Prostate gland (tissue), 2 donors: ENCODE measurements at places on chromosomes 7 and 10. TPM values are rescaled to one million over a fixed set of nuclear protein-coding genes. Genes with fewer than 3 reads are reported as not detected.

DNA sequence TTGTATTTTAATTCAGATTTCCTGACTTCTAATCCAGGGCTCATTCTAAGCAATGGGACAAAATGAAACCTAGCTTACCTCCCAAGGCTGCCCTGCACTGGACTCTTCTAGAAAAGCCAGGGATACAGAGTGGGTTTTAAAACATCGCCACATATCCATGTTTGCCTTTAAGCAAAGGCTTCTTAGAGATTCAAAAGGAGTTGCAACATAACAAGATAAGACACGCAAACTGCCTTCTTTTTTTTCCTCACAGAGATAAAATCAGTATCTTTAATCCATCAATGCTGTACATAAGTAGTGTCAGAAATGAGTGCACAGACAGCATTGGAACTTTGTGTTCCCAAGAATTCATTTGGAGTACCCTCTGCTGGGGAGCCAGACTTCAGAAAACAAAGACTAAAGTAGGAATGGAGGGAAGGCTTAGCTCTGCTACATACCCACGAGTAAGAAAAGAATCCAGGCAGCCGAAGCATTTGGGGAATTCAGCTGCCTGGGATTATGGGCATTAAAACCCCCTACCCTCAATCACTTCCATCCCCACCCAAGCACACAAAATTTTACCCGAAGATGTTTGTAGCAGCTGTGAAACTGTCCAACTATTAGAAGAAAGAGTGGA lies 427.8 kb downstream of the ARL4A start:
- no peak overlapping the region for H3K27ac ChIP-seq
- no peaks in the 10 kb centered on the region for H3K36me3 ChIP-seq
- H3K27me3 ChIP-seq, result no peaks in the 10 kb centered on the region
- peak; percentile 7 for DNase-seq
- no peaks in the 10 kb centered on the region for H3K4me1 ChIP-seq

DNA sequence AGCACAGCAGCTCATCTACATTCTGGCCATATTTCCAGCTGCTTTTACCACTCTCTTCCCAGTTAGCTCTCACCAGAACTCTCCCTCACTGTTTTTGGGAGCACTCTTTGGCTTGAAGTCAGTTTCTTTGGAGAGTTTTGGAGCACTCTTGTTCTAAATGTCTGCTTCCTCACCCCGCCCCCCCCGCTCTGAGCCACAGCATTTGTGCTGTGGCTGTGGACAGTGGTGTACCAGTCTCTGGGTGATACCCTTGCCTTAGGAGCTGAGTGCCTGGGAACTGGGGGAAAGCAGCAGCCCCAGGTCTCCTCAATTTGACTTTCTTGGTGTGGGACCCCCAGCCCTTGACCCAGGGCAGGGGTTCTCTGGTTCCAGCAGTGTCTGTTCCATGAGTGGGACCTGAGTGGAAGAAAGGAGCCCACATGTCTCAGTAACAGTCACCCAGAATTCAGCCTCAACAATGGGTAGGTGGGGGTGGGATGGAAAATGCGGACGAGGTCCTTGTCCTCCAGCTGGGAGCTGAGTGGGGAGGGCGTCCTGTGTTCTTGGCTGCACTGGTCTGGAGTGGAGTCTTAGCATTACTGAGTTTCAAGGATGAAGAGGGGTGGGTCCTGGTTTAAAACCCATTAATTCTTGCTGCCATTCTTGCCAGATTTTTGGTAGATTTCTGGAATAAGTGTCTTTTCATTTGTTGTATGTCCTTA lies 18.0 kb downstream of the RBM33 start:
- DNase-seq, result no peak
- H3K4me1 ChIP-seq, result no peaks in the 10 kb centered on the region
- H3K27ac ChIP-seq, result no peak overlapping the region
- no peak overlapping the region for H3K4me3 ChIP-seq
- H3K36me3 ChIP-seq, result no peaks in the 10 kb centered on the region
- H3K27me3 ChIP-seq, result no peaks in the 10 kb centered on the region

GRCh38 chr10:89382757-89383156 lies 4.9 kb downstream of the IFIT1B start:
- no peak for DNase-seq
- no peaks in the 10 kb centered on the region for H3K27me3 ChIP-seq
- H3K27ac ChIP-seq, result no peak overlapping the region

DNA sequence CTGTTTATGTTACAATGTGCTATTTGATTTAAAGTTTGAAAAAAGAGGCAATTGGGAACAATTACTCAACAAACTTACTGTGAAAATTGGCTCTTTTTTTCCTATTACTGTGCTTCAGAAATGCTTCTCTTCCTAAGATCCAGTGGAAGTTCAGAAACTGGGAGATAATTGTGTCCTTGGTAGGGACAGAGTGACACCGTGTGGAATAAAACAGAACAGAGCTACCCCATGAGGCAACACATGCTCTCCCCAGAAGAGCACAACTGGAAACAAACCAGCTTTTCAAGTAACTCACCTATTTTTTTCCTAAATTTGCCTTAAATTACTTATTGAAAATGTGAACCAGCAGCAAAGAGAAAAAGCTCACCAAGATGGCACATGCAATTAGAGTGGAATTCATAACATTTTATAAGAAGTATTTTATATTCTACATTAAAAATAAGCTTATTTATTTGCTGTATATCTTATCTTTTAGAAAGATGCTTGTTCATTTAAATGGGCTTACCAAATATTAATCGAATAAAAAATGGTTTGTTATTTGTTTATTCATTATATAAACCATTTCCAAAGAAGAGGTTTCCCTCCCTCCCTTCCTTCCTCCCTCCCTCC lies 346.1 kb upstream of the ANKRD30A start:
- no peak for DNase-seq
- no peak overlapping the region for H3K27ac ChIP-seq
- H3K4me3 ChIP-seq, result no peak overlapping the region
- no peaks in the 10 kb centered on the region for H3K36me3 ChIP-seq
- no peaks in the 10 kb centered on the region for H3K27me3 ChIP-seq
- H3K4me1 ChIP-seq, result no peaks in the 10 kb centered on the region

GRCh38 chr10:73211106-73211811 lies 35.8 kb downstream of the DNAJC9 start:
- no peak for DNase-seq
- H3K4me3 ChIP-seq, result no peak overlapping the region
- no peaks in the 10 kb centered on the region for H3K27me3 ChIP-seq

- peaks cover 19% of the 10 kb centered on the region for H3K4me1 ChIP-seq
- peak overlapping the region; percentile 45 for H3K27ac ChIP-seq
- H3K27me3 ChIP-seq, result no peaks in the 10 kb centered on the region
- no peaks in the 10 kb centered on the region for H3K36me3 ChIP-seq
Measured at GRCh38 chr7:139693651-139694388, 84.0 kb downstream of the HIPK2 start.

DNA sequence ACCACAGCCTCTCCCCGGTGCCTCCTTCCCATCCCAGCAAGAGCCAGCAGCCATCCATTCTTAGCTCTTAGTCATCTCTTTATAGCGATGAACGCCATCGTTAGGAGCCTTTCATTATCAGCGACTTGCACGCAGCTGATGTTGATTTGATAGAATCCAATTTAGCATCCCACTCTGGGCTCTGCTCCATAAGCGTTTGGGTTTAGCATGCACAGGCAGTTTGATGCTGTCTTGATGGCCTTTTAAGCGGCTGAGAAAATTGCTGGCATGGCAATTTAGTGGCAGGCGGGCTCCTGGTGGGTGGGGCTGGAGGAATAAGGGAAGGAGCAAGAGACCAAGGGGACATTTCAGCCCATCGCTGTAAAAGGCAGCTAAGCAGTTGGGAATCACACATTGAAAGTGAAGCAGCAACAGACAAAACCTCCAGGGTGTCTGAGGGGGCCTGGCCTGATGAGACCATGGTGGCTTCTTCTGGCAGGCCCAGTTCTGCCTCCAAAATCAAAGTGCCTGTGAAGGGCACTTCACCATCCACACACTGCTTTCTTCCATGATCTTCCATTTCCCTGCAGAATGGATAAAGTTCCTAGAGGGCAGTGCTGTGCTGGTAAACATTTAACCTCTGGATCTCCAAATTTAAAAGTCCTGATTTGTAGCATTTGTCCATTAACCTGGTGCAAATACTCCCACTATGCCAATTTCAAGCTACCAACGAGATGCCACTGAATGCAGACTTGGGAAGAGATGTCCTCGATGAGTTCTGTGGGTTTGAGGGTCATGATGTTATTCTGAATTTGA lies 107.8 kb upstream of the PLXNA4 start:
- no peak overlapping the region for H3K27ac ChIP-seq
- H3K27me3 ChIP-seq, result no peaks in the 10 kb centered on the region
- no peaks in the 10 kb centered on the region for H3K4me1 ChIP-seq
- no peak for DNase-seq
- no peak overlapping the region for H3K4me3 ChIP-seq

DNA sequence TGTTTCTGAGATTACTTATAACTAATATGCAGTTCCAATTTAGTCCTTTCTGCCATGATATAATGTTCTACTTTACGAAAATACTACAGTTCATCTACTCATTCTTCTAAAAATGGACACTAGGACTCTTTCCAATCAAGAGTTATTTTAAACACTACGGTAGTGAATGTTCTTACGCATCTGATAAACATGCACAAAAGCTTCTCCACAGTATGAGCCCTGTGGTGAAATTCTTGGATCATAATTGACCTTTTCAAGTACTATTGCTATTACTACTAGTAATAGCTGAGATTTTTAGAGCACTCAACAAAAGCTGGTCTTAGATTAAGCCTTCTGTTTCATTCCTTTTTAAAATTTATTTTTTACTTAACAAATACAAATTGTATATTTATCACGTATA lies 106.4 kb downstream of the CH25H start:
- no peak for DNase-seq
- no peaks in the 10 kb centered on the region for H3K4me1 ChIP-seq
- no peaks in the 10 kb centered on the region for H3K36me3 ChIP-seq
- H3K4me3 ChIP-seq, result no peak overlapping the region

DNA sequence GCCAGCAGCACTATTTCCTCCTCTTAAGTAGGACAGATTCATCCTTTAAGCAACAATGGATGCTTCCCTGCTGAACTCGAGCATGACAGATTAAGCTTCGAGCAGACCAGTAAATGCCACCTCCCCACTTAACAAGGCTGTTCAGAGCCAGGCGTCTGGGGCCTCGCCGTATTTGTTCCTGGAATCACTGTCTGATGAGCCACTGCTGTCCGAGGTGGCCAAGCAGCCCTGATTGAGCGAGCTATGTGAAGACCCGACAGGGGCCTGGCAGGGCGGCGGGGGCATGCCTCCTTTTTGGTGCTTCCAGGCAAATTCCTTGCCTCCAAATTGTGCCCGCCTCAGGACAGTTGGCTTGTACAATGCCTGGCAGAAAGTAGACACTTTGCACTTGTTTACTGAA lies 862.6 kb downstream of the NRG3 start:
- no peaks in the 10 kb centered on the region for H3K27me3 ChIP-seq
- no peak overlapping the region for H3K4me3 ChIP-seq
- DNase-seq, result no peak
- no peaks in the 10 kb centered on the region for H3K36me3 ChIP-seq
- H3K27ac ChIP-seq, result no peak overlapping the region

DNA sequence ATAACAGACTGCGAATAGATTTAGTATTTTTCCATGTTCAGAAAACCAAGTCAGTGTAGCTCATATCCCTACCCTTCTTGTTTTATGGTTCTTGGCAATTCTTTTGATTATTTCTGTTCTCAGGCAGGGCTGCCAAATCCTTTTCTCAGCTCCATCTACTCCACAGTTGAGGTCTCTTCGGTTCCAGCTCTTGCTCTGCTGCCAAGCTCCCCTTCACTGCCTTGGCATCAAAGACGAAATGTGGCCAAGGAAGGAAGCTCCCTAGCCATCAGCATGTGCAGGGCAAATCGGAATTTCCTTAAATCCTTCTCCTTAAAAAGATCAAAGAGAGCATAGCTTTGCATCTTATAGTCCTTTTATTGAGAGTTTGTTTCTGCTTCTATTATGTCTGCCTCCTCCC lies 116.4 kb upstream of the NOBOX start:
- DNase-seq, result no peak
- H3K36me3 ChIP-seq, result no peaks in the 10 kb centered on the region
- no peaks in the 10 kb centered on the region for H3K4me1 ChIP-seq
- H3K27me3 ChIP-seq, result no peaks in the 10 kb centered on the region
- no peak overlapping the region for H3K4me3 ChIP-seq

DNA sequence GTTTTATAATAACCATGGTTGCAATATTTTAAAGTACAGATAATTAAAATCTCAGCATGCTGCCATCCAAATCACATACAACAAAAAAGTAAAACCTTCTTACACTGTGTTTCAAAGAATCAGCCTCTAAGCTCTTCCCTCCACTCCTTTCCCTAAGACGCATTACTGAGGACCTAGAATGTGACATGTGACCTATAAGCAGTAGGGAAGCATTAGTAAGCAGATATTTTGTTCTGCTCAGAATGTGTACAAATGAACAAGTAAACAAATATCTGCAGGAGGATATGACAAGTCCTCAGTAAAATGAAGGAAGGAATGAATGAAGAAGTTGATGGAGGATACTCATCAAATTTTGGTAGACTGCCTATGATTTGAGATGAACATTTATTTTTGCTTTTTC lies 49.1 kb downstream of the RAB11FIP2 start:
- no peaks in the 10 kb centered on the region for H3K27me3 ChIP-seq
- no peak overlapping the region for H3K4me3 ChIP-seq
- no peaks in the 10 kb centered on the region for H3K36me3 ChIP-seq
- H3K27ac ChIP-seq, result no peak overlapping the region
- no peak for DNase-seq

DNA sequence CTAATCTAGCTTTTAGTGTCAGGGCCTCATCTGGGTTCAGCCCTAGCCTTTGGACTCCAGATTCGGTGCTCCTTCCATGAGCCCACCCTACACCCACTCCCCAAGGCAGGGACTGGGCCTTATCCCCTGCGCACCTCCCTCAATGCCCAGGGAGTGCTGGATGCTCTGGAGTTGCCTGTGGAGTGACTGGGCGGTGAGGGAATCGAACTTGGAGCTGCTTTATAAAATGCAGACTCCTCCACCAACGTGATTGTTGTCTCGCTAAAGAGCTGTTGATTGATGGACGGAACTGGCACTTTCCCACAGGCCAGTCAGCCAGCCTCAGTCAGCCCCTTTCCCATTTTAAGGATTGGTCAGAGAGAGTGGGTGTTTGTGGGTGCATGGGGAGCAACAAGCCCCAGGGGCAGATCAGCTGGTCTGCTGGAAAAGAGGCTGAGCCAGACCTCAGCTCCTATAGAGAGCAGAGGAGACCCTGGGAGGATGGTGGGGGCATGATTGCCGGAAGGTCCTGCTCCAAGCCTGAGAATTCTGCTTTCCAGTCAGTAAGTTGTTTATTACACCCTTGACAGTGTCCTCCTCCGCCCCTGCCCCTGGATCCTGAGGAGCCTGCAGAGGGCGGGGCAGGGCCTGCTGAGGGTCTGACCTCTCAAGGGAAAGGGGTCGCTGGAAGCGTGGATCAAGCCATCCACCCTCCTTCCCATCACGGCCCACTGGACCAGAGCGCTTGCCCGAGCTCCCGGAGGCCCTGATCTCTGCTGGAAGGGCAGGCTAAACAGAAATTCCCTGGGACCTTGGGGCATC lies 16.7 kb downstream of the UNC5B start:
- H3K36me3 ChIP-seq, result no peaks in the 10 kb centered on the region
- H3K27ac ChIP-seq, result no peak overlapping the region
- no peak for DNase-seq
- no peak overlapping the region for H3K4me3 ChIP-seq

The TEX36 gene
- not detected for total RNA-seq

The SRRM3 gene
- 6.8 TPM for total RNA-seq

The CALHM1 gene
- not detected for total RNA-seq
